Ascending aorta (tissue), 2 donors: ENCODE measurements at places on chromosomes 11 and 22. TPM values are rescaled to one million over a fixed set of nuclear protein-coding genes. Genes with fewer than 3 reads are reported as not detected.

- no peak overlapping the region for H3K4me3 ChIP-seq
- no peaks in the 10 kb centered on the region for H3K27me3 ChIP-seq
- H3K36me3 ChIP-seq: no peaks in the 10 kb centered on the region
- DNase-seq: peak; percentile 19
Measured at GRCh38 chr11:126862664-126863243, 137.8 kb downstream of the KIRREL3 start.

The C11orf87 gene
- total RNA-seq: not detected

- no peaks in the 10 kb centered on the region for H3K27me3 ChIP-seq
- H3K4me1 ChIP-seq: peaks cover 23% of the 10 kb centered on the region
- DNase-seq: no peak
- peak overlapping the region; percentile 72 for H3K4me3 ChIP-seq
Measured at GRCh38 chr22:38754751-38755154, 1.0 kb downstream of the SUN2 start.

The KCNC1 gene
- not detected for total RNA-seq

The DGAT2 gene
- 26.2 TPM for total RNA-seq

The CCDC34 gene
- 1.6 TPM for total RNA-seq

The CASP4 gene
- 56.6 TPM for total RNA-seq

The MMP11 gene
- 7.6 TPM for total RNA-seq

DNA sequence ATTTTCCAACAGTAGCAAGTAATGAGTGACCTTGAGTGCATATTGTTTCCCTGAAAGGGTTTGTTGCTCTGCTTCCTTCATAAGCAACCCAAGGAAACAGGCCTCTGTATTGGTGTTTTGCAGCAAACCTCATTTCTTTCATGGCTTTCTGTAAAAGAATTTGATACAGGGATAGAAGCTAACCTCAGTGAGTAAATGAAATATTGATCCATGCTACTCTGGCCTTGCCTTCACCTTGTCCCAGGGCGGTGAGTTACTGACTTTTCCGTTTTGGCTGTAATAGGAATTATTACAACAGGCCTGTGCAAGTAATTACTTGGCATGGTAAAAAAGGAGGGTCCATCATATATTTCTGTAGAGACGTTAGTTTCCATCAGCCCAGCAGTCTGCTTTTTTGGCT lies 130.9 kb upstream of the MPPED2 start:
- H3K4me3 ChIP-seq: no peak overlapping the region
- DNase-seq: no peak
- peaks cover 4% of the 10 kb centered on the region for H3K4me1 ChIP-seq
- no peaks in the 10 kb centered on the region for H3K27me3 ChIP-seq
- no peaks in the 10 kb centered on the region for H3K36me3 ChIP-seq

- H3K4me1 ChIP-seq: peaks cover 10% of the 10 kb centered on the region
- DNase-seq: no peak
- no peaks in the 10 kb centered on the region for H3K36me3 ChIP-seq
Measured at GRCh38 chr22:50329236-50329635, 2.4 kb upstream of the DENND6B start.
